ENCODE measurements at places on chromosomes 13 and 19.

- DNase-seq: no peak
Measured at GRCh38 chr13:73778242-73778864, 355.9 kb downstream of the KLF12 start.

DNA sequence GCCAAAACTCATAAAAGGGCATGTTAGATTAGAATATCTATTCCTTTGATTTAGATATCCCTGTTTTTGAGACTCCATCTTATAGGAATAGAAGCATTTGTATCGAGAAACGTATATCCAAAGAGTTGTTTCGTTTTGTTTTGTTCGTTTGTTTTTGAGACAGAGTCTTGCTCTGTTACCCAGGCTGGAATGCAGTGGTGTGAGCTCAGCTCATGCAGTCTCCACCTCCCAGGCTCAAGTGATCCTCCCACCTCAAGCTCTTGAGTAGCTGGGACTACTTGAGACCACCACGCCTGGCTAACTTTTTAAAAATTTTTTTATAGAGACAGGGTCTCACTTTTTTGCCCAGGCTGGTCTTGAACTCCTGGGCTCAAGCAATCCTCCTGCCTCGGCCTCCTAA is 26.6 kb upstream of the ZMYM5 start:
- DNase-seq: no peak

GRCh38 chr19:47824396-47824795 is 2.7 kb downstream of the CRX start:
- no peak for DNase-seq

- DNase-seq: no peak
Measured at GRCh38 chr13:113836768-113837559, 26.9 kb downstream of the GAS6 start.

DNA sequence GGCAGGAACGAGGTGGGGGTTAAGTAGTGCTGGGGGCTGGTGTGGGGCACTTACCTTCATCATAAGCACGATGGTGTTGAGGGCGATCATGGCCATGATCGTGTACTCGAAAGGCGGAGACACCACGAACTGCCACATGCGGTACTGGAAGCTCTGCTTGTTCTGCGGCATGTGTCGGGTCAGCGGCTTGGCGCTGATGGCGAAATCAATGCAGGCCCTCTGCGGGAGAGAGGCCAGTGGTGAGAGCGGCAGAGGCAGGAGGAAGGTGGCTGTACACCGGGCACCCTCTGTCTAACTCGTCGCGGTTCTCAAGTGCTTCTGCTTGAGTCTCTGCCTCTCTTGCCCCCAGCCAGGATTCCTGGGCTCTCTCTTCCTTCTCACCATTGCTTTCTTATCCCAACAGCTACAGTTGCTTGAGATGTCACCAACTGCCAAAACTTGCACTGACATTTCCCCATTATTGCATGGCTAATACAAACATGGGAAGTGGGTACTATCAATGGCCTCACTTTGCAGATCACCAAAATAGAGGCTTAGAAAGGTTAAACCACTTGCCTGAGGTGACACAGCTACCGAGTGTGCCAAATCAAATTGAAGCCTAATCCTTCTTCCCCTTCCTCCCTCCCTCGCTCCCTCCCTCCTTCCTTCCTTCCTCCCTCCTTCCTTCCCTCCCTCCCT is 105.0 kb downstream of the IER2 start:
- DNase-seq: no peak

DNA sequence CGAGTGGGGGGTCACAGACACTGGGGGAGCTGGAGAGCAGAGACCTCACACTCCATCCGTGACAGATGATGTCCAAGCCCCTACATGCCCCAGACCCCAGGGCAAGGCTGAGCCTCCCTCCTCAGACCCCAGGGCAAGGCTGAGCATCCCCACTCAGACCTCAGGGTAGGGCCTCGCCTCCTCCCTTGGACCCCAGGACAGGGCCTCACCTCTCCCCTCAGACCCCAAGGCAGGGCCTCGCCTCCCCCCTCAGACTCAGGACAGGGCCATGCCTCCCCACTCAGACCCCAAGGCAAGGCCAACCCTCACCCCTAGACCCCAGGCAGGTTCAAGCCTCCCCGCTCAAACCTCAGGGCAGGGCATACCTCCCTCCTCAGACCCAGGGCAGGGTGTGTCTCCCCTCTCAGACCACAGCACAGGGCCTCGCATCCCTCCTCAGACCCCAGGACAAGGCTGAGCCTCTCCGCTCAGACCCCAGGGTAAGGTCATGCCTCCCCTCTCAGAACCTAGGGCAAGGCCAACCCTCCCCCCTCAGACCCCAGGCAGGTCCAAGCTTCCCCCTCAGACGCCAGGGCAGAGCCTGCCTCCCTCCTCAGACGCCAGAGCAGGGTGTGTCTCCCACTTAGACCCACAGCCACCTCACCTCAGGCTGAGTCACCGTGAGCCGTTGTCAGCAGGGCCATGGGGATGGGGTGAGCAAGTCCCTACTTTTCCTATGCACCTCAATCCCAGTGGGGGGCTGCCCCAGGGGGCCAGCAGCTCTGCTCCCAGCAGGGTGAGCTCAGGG is 1.7 kb upstream of the S1PR4 start:
- DNase-seq: peak; percentile 64

DNA sequence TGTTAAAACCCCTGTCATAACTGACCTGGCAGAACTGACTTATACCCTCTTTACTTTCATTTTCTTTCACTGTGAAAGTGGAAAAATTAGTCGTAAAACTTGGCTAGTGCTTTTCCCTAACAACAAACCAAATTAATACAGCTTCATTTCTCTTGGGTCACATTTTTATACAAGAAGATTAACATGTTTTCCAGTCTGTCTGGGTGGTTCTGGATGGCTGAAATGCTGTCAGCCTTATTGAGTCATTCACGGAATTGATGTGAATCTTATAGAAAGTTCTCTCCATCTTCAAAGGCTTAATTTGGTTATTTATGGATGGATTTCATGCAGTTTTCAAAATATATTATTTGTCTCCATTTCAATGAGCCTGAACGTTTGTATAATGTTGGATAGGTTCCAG is 440.0 kb downstream of the KCTD12 start:
- no peak for DNase-seq

DNA sequence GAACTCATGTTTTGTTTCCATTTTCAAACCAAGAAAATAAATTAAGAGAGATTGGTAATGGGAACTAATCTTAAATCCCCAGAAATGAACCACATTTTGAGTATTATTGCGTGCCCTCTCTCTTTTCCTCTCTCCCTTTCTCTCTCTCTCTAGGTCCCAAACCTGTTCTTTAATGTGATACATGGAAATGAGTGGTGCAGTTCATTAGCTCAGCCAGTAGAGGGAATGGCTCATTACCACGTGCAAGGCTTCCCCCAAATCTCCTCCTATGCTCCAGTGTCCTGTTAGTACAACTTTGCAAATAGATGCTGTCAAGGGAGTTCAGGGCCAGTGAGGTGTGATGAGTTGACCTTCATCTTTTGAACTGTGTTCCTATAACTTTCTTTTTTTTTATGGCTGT is 178.4 kb downstream of the FGF9 start:
- DNase-seq: no peak

- no peak for DNase-seq
Measured at GRCh38 chr13:35765366-35765765, 288.9 kb upstream of the MAB21L1 start.

GRCh38 chr19:32497391-32497790 is 83.6 kb upstream of the PDCD5 start:
- no peak for DNase-seq

DNA sequence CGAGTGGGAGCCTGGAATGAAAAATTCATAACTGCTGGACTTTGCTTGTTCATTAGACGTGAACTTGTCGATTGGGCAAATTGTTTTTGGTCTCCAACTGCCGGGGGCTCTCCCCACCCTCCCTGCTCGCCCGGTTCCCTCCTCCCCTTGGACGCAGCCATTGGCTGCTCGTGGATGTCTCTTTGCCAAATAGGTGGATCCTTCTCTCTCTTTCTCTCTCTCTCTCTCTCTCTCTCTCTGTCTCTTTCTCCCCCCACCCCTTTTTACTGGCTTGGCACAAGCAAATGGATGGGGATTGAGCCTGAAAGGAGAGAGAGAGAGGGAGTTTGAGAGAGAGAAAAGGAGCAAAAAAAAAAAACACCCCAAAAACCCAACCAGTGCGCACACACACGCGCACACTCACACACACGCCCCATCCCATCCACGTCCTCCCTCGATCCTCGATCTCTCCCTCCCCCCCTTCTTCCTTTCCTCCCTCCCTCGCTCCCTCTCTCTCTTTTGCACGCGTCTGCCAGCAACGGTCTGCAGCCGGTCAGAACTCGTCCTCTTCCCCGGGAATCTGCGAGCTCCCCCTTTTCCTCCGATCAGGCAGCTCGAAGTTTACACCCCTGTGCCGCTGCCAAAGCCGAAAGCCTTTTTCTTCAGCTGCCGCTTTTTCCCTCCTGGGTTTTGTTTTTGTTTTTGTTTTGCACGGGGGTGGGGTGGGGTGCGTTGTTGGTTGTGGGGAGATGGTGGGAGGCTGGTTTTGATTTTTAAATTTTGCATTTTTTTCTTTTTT is 27.8 kb downstream of the NFIX start:
- no peak for DNase-seq

GRCh38 chr19:29683009-29683408 is 17.7 kb downstream of the PLEKHF1 start:
- no peak for DNase-seq

- no peak for DNase-seq
Measured at GRCh38 chr13:109135018-109135417, 505.6 kb downstream of the MYO16 start.

DNA sequence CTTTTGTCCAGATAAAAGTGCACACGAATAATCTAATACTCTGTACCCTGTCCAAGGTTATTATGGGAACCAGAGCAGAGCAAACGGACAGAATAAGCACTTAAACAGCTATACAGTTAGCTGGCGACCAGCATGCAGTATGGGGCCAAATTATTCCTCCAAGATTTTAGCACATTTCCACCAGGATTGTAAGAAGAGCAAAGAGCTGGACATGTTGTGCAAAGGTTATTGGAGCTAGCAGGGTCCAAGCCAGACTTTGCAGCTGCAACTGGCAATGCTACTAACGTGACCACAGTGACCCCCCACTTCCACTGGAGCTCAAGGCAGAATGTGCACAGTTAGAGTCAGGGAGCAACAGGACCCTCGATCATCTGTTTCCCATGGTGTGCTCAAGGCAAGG is 89.9 kb downstream of the COL4A1 start:
- no peak for DNase-seq

DNA sequence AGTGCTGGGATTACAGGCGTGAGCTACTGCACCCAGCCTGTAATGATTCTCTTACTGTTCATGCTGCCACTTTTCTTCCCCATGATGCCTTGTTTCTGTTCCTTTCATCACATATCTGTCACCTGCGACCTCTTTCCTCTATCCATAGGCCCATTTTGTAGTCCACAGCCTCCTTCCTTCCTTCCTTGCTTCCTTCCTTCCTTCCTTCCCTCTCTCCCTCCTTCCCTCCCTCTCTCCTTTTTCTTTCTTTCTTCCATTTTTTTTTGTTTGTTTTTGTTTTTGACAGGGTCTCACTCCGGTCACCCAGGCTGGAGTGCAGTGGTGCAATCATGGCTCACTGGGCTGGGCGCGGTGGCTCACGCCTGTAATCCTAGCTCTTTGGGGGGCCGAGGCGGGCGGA is 4.2 kb downstream of the GYS1 start:
- DNase-seq: no peak

DNA sequence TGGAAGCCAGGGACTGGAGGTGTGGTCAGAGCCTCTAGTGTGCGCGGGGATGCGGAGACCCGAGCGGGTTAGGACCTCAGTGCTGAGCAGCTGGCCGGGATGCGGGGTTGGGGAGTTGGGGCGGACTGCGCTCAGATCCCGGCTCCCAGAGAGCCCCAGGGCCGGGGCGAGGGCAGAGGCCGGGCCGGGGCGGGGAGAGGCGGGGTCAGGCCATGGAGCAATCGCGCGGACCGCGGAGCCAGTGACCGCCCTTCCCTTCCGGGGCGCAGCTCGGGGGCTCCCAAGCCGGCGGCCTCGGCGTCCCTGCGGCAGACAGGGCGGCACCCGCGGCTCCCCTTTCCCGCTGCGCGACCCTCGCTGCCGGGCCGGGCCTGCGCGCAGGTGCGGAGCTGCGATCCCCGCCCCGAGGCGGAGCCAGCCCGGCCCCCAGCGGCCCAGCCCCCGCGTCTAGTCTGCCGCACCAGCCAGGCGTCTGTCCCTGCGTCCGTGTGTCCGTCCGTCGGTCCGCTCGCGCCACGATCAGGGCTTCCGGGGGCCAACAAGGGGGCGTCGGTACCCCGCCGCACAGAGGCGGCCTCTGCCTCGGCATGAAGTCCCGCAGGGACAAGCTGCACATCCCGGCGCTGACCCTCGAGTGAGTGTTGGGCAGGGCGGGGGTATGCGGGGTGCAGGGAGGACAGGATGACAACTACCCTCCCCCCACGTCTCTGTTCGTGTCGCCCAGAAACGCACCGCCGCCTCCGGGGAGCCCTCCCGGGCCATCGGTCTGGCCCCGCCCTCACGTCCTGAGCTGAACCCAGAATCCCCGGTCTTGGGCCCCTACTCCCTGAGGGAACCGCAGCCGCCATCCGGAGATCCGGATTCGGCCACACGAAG is 12.4 kb downstream of the MAST3 start:
- DNase-seq: no peak

DNA sequence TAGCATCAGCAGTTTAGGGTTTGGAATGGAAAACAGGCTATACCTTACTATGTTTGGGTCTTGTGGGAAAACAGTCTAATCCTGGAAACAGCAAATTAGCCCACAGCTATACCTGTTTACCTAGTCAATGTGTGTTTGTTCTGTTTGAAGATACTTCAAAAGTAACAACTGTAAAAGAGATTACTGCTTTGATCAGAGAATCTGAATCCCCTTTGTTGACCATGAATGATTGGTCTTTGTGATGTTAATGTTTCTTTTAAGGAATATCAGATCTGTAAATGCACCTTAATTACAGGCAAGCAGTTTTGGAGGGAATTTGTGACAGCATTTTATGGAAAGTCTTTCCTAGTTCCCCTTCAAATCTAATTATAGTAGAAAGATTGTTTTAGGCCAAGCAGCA is 20.7 kb upstream of the KLF5 start:
- no peak for DNase-seq

- DNase-seq: no peak
Measured at GRCh38 chr13:107600971-107601370, 614.4 kb downstream of the LIG4 start.

- no peak for DNase-seq
Measured at GRCh38 chr19:32680986-32681385, 5.3 kb downstream of the RGS9BP start.

- peak; percentile 55 for DNase-seq
Measured at GRCh38 chr19:39502640-39503417, 4.1 kb downstream of the DLL3 start.

DNA sequence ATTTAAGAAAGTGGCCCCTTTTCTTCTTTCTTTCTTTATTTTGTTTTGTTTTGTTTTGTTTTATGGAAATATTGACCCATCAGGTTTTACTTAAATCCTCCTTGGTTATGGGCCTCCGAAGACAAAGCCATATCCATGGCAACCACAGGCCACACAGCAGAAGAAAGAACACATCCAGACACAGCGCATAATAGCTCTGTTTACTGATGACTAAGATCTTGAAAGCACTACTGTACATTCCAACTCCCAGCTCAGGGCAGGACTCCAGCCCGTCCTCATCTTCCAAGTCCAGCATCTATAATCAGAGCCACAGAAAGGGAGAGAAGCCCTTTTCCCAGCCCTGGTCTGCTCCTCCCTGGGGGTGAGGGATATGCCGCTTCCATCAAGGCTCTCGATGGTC is 84.3 kb downstream of the NUFIP1 start:
- DNase-seq: no peak

Data from stimulated activated CD8-positive, alpha-beta memory T cell treated with anti-CD3 and anti-CD28 coated beads, Interleukin-2, amount 100 ng/mL, for 1 hour (primary cell).